ENCODE measurements at places on chromosomes 4 and X. TPM values are rescaled to one million over a fixed set of nuclear protein-coding genes. Genes with fewer than 3 reads are reported as not detected.
A peak's percentile ranks its signal among the peaks of the same experiment; 100 is the strongest.

GRCh38 chr4:26751838-26752237 lies 108.8 kb upstream of the STIM2 start:
- peaks cover 18% of the 10 kb centered on the region for H3K36me3 ChIP-seq
- no peaks in the 10 kb centered on the region for H3K27me3 ChIP-seq
- peaks cover 7% of the 10 kb centered on the region for H3K4me1 ChIP-seq
- no peak for DNase-seq
- H3K4me3 ChIP-seq = no peak overlapping the region
- H3K27ac ChIP-seq = no peak overlapping the region

GRCh38 chr4:183182873-183183725 lies 84.0 kb downstream of the WWC2 start:
- H3K27me3 ChIP-seq = no peaks in the 10 kb centered on the region
- H3K27ac ChIP-seq = no peak overlapping the region
- H3K4me1 ChIP-seq = peaks cover 12% of the 10 kb centered on the region

DNA sequence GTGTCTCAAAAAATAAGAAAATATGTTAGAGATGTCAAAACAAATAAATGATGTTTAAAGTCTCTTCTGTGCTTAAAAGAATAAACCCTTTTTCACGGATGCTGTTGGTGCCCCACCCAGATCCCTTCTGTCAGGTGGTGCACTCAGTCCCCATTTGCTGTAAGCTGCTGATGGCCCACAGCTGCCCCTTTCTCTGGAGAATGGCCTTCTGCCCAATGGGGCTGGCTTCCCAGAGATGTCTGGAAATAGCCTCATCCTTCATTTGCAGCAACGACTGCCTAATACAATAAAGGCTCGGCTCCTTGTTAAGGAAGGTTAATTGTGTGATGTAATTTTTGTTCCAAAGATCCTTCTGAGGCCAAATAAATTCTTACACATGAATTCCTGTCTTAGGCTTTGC lies 31.8 kb downstream of the ETNPPL start:
- no peaks in the 10 kb centered on the region for H3K36me3 ChIP-seq
- H3K4me1 ChIP-seq = no peaks in the 10 kb centered on the region
- H3K27ac ChIP-seq = no peak overlapping the region
- no peak overlapping the region for H3K4me3 ChIP-seq
- DNase-seq = no peak

GRCh38 chr4:131534944-131535645 lies 1614.0 kb upstream of the PCDH10 start:
- H3K27me3 ChIP-seq = no peaks in the 10 kb centered on the region
- peak; percentile 91 for DNase-seq
- no peaks in the 10 kb centered on the region for H3K4me1 ChIP-seq
- no peaks in the 10 kb centered on the region for H3K36me3 ChIP-seq
- no peak overlapping the region for H3K4me3 ChIP-seq

- H3K4me1 ChIP-seq = peaks cover 97% of the 10 kb centered on the region
- no peak overlapping the region for H3K4me3 ChIP-seq
- no peaks in the 10 kb centered on the region for H3K27me3 ChIP-seq
- no peak for DNase-seq
- H3K27ac ChIP-seq = no peak overlapping the region
Observed at GRCh38 chr4:168885400-168885799, 124.7 kb downstream of the CBR4 start.

DNA sequence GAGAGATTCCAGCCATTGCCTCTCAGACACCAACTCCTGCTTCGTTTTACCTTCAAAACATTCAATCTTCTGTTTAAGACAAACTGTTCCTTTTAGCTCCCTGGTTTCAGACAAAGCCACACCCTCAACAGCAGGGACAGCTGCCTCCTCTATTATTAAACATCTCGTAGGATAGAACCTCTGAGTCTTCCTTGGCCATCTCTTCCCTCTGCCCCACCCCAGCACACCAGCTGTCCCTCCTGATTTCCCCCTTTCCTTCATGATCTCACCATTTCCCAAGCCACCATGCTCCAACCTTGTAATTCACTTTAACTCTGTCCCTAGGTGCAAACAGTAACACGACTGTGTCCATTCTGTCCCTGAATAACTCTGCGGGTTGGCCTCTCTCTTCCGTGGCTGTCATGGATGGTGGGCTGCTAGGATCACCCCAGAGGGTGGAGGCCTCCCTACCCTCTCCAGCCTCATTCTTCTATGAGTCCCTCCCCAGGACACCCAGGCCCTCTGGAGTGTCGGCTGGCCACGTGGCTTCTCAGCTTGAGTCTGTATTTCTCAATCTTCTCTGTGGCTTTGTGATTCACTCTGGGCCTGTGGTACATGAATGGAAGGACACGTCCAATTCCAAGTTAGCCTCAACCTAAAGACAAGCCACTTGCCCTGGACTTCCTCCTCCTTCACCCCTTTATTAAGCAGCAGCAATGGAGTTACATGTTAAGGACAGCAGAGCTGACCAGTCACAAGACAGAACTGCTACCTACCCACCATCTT lies 349.9 kb downstream of the FBXW7 start:
- H3K4me3 ChIP-seq = no peak overlapping the region
- H3K27me3 ChIP-seq = no peaks in the 10 kb centered on the region
- H3K4me1 ChIP-seq = no peaks in the 10 kb centered on the region
- DNase-seq = no peak
- H3K36me3 ChIP-seq = no peaks in the 10 kb centered on the region

- H3K36me3 ChIP-seq = no peaks in the 10 kb centered on the region
- no peak overlapping the region for H3K4me3 ChIP-seq
- no peaks in the 10 kb centered on the region for H3K27me3 ChIP-seq
- H3K4me1 ChIP-seq = no peaks in the 10 kb centered on the region
- no peak for DNase-seq
- H3K27ac ChIP-seq = no peak overlapping the region
Observed at GRCh38 chrX:76155786-76156185, 17.1 kb upstream of the PBDC1 start.

GRCh38 chr4:8786166-8786565 lies 85.5 kb downstream of the HMX1 start:
- H3K4me1 ChIP-seq = no peaks in the 10 kb centered on the region
- no peak overlapping the region for H3K27ac ChIP-seq
- H3K4me3 ChIP-seq = no peak overlapping the region

DNA sequence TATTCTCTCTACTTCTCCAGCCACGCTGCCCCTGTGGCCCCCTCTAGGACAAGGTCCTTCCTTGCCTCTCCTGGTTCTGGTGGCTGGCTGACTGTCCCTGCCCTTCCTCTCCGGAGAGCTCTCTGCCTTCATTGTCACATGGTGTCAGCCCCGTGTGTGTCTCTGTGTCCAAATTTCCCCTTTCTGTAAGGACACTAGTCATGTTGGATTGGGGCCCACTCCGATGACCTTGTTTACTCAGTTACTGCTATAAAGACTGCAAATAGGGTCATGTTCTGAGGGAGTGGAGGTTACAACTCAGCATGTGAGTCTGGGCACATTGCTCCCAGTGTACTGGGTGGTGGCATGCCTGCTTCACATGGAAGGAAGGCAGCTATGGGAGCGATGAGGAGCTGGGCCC lies 129.5 kb upstream of the PSAPL1 start:
- H3K27ac ChIP-seq = no peak overlapping the region
- H3K4me3 ChIP-seq = no peak overlapping the region
- no peaks in the 10 kb centered on the region for H3K4me1 ChIP-seq
- DNase-seq = no peak

DNA sequence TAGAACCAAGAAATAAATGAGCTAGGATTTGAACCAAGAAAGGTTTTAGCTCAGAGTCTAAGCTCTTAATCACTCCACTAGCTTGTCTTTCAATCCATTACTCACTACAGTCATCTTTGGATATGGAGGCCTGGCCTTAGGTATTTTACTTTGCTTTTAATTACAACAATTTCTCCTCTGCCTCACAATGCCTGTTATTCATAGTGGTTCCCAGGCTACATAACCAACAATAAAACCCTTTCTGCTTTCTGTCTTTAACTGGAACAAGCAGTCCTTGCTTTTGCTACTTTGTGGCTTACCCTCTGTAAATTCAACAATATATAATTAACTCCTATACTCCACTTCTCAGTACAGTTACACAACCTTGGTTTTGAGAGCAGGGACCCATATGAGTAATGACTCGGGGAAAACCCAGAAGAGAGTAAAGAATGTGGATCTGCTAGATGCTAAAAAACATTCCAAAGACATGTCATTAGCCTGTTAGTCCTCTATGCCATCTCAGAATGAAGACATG lies 94.7 kb upstream of the NAP1L5 start:
- peaks cover 25% of the 10 kb centered on the region for H3K36me3 ChIP-seq
- H3K27me3 ChIP-seq = no peaks in the 10 kb centered on the region
- DNase-seq = no peak
- H3K27ac ChIP-seq = no peak overlapping the region
- peaks cover 9% of the 10 kb centered on the region for H3K4me1 ChIP-seq
- no peak overlapping the region for H3K4me3 ChIP-seq

GRCh38 chrX:118976599-118977340 lies 2.4 kb downstream of the LONRF3 start:
- no peaks in the 10 kb centered on the region for H3K36me3 ChIP-seq
- H3K4me1 ChIP-seq = peaks cover 19% of the 10 kb centered on the region
- peak overlapping the region; percentile 86 for H3K27ac ChIP-seq
- H3K27me3 ChIP-seq = peaks cover 5% of the 10 kb centered on the region

GRCh38 chr4:26073886-26074560 lies 160.0 kb downstream of the SMIM20 start:
- no peaks in the 10 kb centered on the region for H3K4me1 ChIP-seq
- no peak overlapping the region for H3K27ac ChIP-seq
- DNase-seq = no peak
- H3K4me3 ChIP-seq = no peak overlapping the region
- H3K36me3 ChIP-seq = no peaks in the 10 kb centered on the region

- no peaks in the 10 kb centered on the region for H3K4me1 ChIP-seq
- no peaks in the 10 kb centered on the region for H3K27me3 ChIP-seq
- no peak overlapping the region for H3K4me3 ChIP-seq
- no peaks in the 10 kb centered on the region for H3K36me3 ChIP-seq
- DNase-seq = no peak
- H3K27ac ChIP-seq = no peak overlapping the region
Observed at GRCh38 chrX:20664774-20665173, 398.1 kb upstream of the RPS6KA3 start.

DNA sequence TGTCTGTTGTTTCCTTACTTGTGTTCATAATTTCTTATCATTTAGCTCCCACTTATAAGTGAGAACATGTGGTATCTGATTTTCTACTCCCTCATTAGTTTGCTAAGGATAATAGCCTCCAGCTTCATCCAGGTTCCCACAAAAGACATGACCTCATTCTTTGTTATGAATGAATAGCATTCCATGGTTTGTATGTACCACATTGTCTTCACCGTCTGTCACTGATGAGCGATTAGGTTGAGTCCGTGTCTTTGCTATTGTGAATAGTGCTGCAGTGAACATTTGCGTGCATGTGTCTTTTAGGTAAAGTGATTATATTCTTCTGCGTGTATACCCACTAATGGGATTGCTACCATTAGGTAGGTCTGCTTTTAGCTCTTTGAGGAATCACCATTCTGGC lies 624.3 kb upstream of the EPHA5 start:
- DNase-seq = no peak
- H3K27me3 ChIP-seq = no peaks in the 10 kb centered on the region
- H3K27ac ChIP-seq = no peak overlapping the region
- no peak overlapping the region for H3K4me3 ChIP-seq
- H3K4me1 ChIP-seq = no peaks in the 10 kb centered on the region

GRCh38 chr4:111208970-111209369 lies 586.1 kb upstream of the PITX2 start:
- no peaks in the 10 kb centered on the region for H3K4me1 ChIP-seq
- no peaks in the 10 kb centered on the region for H3K36me3 ChIP-seq
- DNase-seq = no peak
- H3K27ac ChIP-seq = no peak overlapping the region
- no peaks in the 10 kb centered on the region for H3K27me3 ChIP-seq

DNA sequence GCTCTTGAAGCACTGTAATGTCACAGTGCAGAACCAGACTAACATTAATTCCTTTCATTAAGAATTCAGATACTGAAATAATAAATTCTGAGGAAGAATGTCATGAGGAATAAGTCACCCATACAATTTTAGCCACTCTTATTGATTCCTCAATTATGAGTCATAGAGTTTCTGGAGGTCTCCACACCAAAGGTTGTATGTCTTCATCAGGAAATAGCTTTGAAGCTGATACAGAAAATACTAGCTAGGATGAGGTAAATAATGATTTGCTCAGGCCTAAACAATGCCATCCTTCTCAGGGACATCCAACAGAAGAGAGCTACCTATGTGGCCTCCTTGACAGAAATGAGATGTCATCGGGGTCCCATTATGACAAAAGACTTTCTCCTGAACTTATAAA lies 238.8 kb downstream of the OR13H1 start:
- H3K4me1 ChIP-seq = peaks cover 5% of the 10 kb centered on the region
- no peak for DNase-seq
- H3K27me3 ChIP-seq = no peaks in the 10 kb centered on the region

- H3K4me1 ChIP-seq = peaks cover 76% of the 10 kb centered on the region
- H3K27ac ChIP-seq = peak overlapping the region; percentile 93
- H3K27me3 ChIP-seq = no peaks in the 10 kb centered on the region
- peak overlapping the region; percentile 89 for H3K4me3 ChIP-seq
- DNase-seq = no peak
- H3K36me3 ChIP-seq = no peaks in the 10 kb centered on the region
Observed at GRCh38 chr4:10115797-10116568, 616 bp downstream of the WDR1 start.

- DNase-seq = no peak
- no peaks in the 10 kb centered on the region for H3K36me3 ChIP-seq
- H3K27me3 ChIP-seq = no peaks in the 10 kb centered on the region
- H3K27ac ChIP-seq = peak within 1 kb of the TSS; percentile 79
Observed at GRCh38 chr4:95548738-95549245, at the start of gene UNC5C. TSS of gene UNC5C (minus strand) at chr4:95548973.

DNA sequence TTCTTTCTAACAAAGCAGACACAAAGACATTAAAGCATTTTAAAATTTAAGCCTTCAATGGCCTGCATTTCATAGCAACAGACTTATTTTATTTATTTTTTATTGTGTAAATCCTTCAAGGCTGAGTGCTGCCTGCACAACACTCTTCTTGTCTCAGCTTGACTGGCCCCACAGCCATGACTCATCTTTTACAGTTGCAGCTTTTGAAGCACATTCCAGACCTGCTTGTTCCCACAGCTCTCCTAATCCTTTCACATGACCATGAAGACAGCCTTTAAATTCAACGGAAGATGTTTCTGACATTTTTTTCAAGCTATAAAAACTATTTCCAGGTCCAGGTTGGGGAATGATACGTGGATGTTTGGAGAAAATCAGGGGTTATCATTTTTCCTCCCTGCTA lies 276.9 kb upstream of the TACR3 start:
- no peaks in the 10 kb centered on the region for H3K27me3 ChIP-seq
- no peak overlapping the region for H3K27ac ChIP-seq
- no peaks in the 10 kb centered on the region for H3K36me3 ChIP-seq

Gene PDE6B
- 3.3 TPM for total RNA-seq

Gene SPP1
- total RNA-seq = 18.9 TPM

Gene POF1B
- total RNA-seq = 0.23 TPM

Gene MAGEA2
- not detected for total RNA-seq

Gene SMIM31
- not detected for total RNA-seq

Gene CFI
- total RNA-seq = 10.0 TPM

Gene CEP135
- 3.5 TPM for total RNA-seq

Gene CXCL5
- not detected for total RNA-seq

Gene EFHC2
- 2.6 TPM for total RNA-seq

Gene RNF212
- 6.3 TPM for total RNA-seq

Gene FGFR3
- 1.3 TPM for total RNA-seq

Gene XAGE1A
- not detected for total RNA-seq

Gene COL25A1
- 2.3 TPM for total RNA-seq

Gene MXD4
- total RNA-seq = 38.8 TPM

Gene TKTL2
- not detected for total RNA-seq

Gene MXRA5
- total RNA-seq = 3.9 TPM

Data from esophagus muscularis mucosa (tissue), 4 donors.